ENCODE measurements at places on chromosomes 3 and 15.

GRCh38 chr3:77526573-77527113, 486.7 kb downstream of the ROBO2 start:
- peak; percentile 12 for DNase-seq

DNA sequence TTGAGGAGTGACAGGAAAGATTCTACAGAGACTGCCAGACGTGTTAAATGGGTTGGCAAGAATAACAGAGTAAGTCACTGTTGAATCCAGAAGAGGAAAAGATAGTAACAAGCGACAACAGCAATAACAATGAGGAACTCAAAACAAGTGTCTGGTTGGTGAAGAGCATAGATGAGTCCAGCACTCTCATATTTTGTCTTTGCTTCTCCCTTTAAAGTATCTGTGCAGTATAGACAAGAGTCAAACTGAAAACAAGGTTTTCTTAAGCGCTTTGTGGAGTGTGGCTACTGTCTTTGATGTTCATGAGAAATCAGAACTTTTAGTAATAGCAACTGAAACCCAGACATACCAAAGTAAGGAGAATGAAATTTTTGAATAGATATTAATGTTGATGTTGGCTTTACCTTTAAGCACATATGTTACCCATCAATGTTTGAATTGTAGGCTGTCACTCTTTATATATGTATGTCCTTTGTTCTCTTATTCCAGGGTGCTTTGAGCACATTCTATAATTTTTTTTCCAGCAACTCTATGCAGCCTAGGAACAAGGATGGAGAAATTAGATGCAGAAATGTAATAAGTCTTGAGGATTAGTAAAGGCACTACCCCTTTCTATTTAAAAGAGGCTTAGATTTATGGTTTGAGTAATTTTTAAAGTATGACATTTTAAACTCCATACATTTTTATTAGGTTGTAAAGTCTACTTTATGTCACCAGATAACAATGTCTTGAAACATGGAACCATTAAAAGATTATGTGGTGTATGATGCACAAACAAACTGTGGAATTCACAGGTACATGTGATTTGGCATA, 185.5 kb downstream of the NFKBIZ start:
- DNase-seq, result no peak

DNA sequence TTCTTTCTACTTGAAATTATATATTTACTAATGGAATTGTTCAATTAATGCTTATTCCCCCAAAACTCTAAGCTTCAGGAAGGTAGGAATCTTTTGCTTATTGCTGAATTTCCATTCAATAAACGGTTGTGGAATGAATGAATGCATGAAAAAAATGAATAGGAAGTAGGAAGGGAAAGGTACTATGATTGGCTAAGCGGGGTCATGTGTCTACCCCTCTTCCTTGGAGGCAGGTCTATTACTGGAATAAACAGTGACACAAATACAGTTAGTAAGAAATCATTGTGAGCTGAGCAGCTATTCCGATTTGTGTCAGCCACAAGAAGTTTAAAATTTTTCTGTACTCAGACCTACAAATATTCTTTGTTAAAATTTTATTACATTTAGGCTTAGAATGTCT, 10.5 kb upstream of the TRA2B start:
- no peak for DNase-seq

DNA sequence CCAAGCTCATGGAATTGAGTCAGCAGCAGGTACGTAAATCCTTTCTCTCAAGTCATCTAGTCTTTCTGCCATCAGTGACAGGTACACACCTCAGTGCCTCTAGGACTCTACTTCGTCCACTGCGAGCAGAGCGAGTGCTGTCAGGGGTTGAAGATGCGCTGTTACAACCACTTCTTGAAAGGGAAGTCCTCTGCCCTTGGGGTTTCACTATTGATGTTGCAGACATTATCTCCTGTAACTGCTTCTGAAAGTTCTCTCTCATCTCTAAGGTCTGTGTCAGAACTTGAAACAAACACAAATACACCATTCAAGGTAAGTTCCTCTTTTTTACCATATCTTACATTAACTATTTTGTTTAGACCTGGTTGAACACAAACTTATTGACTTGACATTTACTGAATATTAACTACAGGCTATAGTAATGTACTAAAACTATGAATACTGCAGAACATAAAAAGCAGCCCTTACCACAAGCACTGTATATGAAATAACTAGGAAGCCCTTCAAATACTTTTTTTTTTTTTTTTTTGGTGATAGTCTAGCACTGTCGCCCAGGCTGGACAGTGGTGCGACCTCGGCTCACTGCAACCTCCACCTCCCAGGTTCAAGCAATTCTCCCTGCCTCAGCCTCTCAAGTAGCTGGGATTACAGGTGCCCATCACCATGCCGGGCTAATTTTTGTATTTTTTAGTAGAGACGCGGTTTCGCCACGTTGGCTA, 41.5 kb downstream of the TOPBP1 start:
- DNase-seq, result no peak

DNA sequence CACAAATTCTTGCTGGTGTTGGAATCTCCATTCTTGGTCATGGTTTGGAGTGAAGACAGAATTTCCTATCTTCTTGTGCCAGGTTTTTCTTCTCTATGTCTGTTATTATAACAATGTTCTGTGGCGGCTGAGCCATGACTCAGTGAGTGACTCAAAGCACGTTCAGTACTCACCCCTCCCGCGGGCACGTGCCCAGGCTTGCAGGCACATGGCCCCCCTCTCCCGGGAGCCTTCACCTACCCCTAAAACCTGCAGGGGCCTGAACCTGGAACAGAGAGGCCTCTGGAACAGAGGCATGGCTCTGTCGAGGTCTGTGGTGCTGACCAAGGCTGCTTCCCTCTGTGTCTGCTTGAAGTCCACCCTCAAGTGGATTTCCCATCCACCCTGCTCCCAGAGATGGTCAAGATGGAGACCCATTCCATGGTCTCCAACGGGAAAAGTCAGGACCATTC, 27.6 kb downstream of the PLXNB1 start:
- no peak for DNase-seq
